Right cardiac atrium (tissue), 5 donors: ENCODE measurements at places on chromosomes 7 and 10. TPM values are rescaled to one million over a fixed set of nuclear protein-coding genes. Genes with fewer than 3 reads are reported as not detected.

- DNase-seq = no peak
Observed at GRCh38 chr10:126137562-126138221, 241.3 kb downstream of the FANK1 start.

GRCh38 chr10:24006741-24007140 is 202.2 kb upstream of the KIAA1217 start:
- DNase-seq = no peak

- DNase-seq = no peak
Observed at GRCh38 chr10:67790534-67791408, 47.2 kb downstream of the DNAJC12 start.

- no peak for DNase-seq
Observed at GRCh38 chr10:17349717-17350116, 104.7 kb downstream of the ST8SIA6 start.

- DNase-seq = no peak
Observed at GRCh38 chr10:3496138-3496537, 288.9 kb downstream of the KLF6 start.

DNA sequence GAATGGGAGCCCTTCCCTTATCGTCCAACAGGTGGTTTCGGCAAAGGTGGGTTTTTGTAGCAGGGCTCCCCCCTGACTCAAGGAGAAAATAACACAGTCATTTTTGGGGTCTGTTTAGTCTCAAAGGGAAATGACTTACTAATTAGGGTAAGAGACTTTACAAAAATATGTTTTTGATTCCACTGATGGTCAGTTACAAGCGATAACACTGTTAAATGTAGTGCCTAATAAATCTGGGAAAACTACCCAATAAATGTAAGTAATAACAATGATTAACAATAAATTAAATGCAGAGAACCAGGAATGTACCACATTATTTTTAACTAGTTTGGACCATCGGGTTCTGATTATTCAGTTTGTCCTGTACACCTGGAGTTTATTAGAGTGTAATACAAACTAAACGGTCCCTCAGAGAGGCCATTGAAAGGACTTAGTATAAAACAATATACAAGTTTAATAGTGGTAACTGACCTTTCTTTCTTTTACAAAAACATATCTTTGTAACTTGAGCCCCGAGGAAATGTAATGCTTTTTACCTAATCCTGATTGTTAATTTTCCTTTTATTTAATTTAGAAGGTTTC is 216.2 kb upstream of the HABP2 start:
- no peak for DNase-seq

- DNase-seq = no peak
Observed at GRCh38 chr10:34374356-34375045, 440.6 kb downstream of the PARD3 start.

DNA sequence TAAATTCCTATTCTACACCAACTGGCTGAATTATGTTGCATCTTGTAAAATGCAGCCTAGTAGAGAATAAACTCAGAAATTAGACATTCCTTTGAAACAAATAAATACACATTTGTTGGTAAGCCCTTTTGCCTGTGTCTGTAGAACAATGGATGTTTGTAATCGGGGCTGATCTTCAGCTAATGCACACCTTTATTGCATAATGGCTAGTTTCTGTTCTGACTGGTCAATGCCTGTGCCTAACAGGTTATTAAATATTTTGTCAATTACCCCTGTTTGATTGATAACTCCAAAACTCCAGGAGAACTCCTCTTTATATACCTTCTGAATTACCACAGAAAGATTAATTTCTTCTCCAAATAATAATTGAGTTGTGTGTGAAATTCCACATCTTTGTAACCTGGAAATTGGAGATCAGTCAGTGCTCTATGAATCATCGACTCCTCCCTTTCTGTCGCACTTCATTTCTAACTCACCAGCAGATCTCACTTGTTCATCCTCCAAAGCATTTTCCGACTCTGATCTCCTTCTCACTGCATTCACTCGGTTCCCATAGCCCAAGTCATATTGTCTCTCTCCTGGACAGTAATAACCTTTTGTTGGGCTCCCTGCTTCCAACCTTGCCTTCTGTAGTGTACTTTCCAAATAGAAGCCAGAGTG is 196.0 kb upstream of the FZD1 start:
- DNase-seq = no peak

DNA sequence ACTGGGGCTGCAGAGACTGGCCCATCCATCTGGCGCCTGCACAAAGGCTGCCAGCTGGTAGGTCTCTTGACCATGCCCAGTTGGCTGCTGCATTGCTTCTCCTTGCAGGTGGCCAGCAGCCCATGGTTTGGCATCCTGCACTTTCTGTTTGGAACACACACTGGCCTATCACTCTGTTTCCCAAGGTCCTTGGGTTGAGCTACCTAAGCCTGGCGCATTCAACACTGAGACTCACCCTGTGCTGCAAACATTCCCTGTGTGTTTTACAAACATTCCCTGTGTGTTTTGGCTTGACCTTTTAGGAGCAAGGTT is 55.5 kb downstream of the TACR2 start:
- DNase-seq = no peak

GRCh38 chr7:130486114-130486953 is 5.6 kb upstream of the MEST start:
- peak; percentile 58 for DNase-seq

DNA sequence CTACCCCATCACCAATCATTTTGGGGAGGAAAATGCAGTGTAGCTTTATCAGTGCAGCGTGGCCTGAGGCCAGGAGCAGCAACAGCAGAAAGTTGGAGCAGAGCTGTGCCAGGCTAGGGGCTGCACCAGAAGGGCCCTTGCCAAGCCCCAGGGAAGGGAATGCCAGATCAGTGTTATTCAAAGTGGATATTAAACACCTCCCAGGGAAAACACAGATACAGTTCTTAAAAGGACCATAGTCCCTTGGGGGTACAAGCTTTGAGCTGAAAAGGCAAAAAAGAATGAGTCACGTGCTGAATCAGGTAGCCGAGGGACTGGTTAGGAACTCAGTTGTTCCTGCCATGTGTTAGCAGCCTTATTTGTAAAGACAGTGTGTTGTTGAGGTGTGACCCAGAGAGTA is 54.0 kb downstream of the GSDME start:
- peak; percentile 40 for DNase-seq

- DNase-seq = no peak
Observed at GRCh38 chr10:117563780-117564179, 21.2 kb downstream of the EMX2 start.

- DNase-seq = peak; percentile 91
Observed at GRCh38 chr10:86684331-86685097, 16.2 kb downstream of the LDB3 start.

- DNase-seq = no peak
Observed at GRCh38 chr10:71737834-71738197, 18.2 kb upstream of the C10orf105 start.

DNA sequence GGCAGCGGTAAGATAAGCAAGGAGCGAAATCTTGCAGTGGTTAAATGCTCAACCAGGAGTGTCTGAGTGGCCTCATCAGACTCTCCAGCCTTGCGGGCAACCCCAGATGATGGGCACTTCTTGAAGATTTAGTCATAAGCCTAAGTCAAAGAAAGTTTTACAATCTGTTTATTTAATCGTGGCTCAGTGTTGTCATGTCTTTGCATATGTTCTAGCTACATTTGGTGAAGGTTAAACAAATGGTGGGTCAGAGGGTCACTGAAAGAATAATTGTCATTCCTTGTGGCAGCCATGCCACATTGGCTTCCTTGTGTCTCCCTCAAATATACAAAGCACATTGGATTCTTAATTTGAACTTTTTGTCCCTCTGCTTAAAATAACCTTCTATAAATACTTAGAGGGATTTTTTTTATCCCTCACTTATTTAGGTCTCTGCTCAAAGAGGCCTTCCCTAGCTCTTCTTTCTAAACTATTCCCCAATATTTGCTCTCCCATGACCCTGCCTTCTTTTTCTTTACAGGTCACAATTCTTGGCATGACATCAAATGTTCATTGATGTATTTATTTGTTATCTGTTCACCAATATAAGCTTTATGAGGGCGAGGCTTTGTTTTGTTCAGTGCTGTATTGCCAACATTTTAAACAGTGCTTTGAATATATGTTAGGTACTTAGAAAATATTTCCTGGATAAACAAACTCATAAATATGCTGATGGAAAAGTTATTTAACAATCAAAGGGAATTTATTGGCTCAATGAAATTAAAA is 68.7 kb downstream of the NEUROD6 start:
- no peak for DNase-seq

GRCh38 chr7:101924171-101924570 is 106.7 kb downstream of the CUX1 start:
- DNase-seq = no peak

GRCh38 chr10:24944512-24945255 is 7.7 kb downstream of the PRTFDC1 start:
- DNase-seq = no peak

- no peak for DNase-seq
Observed at GRCh38 chr10:45227456-45227855, 88.0 kb downstream of the OR13A1 start.

DNA sequence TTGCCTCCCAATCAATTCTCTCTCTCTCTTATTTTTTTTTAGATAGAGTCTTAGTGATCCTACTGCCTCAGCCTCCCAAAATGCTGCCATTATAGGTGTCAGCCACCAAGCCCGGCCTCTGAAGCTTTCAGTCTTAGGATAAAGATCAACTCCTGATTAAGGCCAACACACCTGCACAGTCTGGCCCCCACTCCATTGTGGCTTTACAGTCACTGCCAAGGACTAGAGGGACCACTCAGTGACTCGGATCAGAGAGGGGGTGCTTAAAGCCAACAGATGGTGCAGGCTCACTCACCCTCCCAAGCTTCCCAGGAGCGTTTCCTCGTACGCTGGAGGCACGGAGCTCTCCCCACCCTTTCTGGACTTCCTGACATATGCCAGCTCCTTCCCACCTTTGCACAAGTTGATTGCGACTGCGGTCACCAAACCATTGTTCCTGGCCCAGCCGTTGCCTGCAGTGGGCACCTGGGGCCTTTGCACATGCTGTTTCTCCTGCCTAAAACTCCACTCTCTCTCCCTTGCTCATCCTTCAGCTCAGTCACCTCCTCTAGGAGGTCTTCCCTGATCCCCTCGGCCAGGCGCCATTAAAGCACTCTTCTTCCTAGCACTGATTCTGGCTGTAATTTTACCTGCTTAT is 1.7 kb upstream of the CDH23 start:
- no peak for DNase-seq

GRCh38 chr10:33142295-33142694 is 184.3 kb upstream of the ITGB1 start:
- DNase-seq = peak; percentile 84

- peak; percentile 54 for DNase-seq
Observed at GRCh38 chr7:100682228-100682741, 8.7 kb downstream of the GNB2 start.

DNA sequence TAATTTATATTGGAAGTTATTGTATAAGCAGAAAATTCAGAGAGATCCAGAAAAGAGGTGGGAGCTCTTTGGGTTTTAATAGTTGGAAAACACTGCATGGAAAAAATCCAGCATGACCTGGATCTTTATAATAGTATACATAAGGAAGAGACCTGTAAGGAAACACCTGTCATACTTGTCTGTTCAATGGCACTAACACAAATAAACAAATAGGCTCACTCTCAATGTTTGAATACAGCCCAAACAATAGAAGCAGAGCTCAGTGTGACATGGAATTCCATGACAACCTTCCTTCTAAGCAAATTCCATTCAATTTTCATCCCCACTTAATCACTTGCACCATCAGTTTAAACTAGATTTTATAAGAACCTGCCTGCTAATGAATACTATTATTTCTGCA is 31.7 kb downstream of the CISD1 start:
- no peak for DNase-seq

The ALOX5 gene
- total RNA-seq = 11.5 TPM

The ACSM6 gene
- not detected for total RNA-seq

The FANK1 gene
- 1.0 TPM for total RNA-seq

The STEAP4 gene
- total RNA-seq = 26.0 TPM

The CFAP69 gene
- 7.4 TPM for total RNA-seq

The INSYN2A gene
- not detected for total RNA-seq

The PNLIPRP3 gene
- not detected for total RNA-seq

The PALD1 gene
- total RNA-seq = 7.7 TPM

The VPS26A gene
- total RNA-seq = 39.4 TPM

The COL26A1 gene
- total RNA-seq = not detected

The GLI3 gene
- 2.5 TPM for total RNA-seq

The SPDYE11 gene
- not detected for total RNA-seq
